ENCODE measurements at places on chromosomes 3 and 15.
A peak's percentile ranks its signal among the peaks of the same experiment; 100 is the strongest.

DNA sequence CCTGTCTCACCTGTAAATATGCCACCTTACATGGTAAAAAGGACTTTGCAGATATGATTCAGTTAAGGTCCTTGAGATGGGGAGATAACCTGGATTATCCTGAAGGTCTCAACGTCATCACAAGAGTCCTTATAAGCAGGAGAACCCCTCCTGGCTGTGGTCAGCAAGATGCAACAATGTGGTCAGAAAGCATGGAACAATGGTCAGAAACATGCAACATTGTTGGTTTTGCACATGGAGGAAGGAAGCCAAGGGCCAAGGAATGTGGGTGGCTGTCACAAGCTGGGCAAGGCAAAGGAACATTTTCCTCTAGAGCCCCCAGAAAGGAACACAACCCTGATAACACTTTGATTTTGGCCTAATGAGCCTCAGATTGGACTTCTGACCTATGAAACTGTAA is 9.4 kb upstream of the SUMF1 start:
- peak; percentile 48 for DNase-seq

DNA sequence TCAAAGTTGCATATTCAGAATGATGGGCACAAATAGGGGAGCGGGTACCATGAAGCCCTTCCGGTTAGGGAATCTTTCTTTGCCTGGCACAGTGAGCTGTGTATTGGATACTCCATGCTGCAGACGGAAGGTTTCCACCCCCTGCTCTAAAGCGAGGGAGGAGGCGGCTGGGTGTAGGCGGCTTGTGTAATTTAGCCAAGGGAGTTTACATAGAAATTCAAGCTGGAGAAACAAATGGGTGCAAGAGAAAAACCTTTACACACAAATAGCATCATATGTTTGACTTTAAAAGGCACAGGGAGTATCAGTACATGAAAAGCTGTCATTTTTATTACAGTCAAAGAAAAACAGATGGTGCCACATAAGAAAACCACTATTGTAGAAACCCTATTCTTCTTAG is 59.3 kb upstream of the ADCY5 start:
- no peak for DNase-seq

- no peak for DNase-seq
Observed at GRCh38 chr3:57128826-57129667, 36.1 kb downstream of the IL17RD start.

GRCh38 chr3:115638991-115639390 is 15.7 kb downstream of the GAP43 start:
- no peak for DNase-seq

- DNase-seq = peak; percentile 72
Observed at GRCh38 chr3:42839616-42840015, 30.4 kb downstream of the ACKR2 start.

- peak; percentile 86 for DNase-seq
Observed at GRCh38 chr3:148723631-148724030, 25.9 kb downstream of the AGTR1 start.

DNA sequence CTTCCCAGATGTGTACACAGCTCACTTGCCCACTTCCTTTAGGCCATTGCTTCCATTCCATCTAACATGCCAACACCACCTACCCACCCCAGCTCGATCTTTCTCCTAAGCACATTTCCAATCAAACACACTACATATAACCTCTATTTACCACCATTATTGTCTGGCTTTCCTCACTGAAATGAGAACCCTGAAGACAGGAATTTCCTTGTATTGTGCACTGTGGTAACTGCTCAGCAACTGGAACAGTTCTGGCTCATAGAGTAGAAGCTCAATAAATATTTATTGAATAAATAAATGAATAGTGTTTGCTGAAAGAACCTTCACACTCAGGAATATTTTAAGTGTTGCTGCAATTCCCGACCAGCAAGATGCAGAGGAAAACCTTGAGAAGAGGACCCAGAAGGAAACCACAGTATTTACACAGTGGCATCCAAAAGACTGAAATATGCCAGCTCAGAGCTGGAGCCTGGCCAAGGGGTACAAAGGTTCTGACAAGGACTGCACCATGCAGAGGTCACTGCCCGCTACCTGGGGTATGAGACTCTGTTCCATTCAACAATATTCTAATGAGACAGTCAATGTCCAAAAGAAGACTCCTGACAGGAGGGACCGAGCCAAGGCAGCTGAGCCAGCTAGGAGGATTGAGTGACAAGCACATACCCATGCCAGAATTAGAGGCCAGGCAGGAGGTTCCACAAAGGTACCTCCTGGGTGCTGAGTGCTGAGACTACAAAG is 168.8 kb downstream of the NUP210 start:
- peak; percentile 50 for DNase-seq

GRCh38 chr15:62953496-62954045 is 89.0 kb upstream of the TPM1 start:
- DNase-seq = no peak

DNA sequence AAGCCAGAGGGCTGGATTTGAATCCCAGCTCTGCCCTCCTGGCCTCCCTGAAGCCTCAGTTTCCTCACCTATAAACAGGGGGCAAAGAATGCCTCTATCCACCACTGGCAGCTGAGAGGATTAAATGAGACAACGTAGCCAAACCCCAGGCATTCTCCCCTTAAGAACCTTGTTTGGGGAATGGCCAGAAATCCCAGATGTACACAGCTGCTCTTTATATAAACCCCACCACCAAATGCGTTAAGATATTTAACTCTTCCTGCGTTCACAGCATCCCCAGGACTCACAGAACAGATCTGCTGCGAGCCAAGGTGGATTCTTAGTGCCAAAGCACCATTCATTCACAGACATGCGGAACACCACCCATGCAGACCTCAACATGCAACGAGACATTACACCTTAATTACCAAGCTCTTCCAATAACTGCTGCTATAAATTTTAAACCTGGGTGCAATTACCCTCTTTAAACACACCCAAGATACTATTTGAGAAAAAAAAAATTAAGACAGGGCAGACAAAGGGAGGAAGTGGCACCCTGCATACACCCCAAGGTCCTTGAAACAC is 5.2 kb downstream of the TLE3 start:
- no peak for DNase-seq

DNA sequence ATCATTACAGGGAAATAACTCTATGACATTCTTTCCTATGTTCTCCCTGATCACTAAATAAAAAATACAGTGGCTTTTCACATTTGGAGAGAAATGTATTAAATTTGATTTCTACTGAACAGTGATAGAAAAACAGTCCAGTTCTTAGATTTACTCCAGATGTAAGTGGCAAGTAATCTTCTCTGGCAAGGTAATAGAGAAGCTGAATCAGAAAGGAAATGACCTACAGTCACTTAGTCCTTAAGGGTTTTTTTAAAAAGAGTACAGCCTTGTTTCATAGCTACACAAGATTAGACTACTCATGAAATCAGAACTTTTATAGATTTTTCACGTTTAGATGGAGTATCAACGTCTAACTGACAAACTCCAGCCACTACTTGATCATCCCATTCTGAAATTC is 236.9 kb downstream of the CADPS start:
- DNase-seq = no peak

DNA sequence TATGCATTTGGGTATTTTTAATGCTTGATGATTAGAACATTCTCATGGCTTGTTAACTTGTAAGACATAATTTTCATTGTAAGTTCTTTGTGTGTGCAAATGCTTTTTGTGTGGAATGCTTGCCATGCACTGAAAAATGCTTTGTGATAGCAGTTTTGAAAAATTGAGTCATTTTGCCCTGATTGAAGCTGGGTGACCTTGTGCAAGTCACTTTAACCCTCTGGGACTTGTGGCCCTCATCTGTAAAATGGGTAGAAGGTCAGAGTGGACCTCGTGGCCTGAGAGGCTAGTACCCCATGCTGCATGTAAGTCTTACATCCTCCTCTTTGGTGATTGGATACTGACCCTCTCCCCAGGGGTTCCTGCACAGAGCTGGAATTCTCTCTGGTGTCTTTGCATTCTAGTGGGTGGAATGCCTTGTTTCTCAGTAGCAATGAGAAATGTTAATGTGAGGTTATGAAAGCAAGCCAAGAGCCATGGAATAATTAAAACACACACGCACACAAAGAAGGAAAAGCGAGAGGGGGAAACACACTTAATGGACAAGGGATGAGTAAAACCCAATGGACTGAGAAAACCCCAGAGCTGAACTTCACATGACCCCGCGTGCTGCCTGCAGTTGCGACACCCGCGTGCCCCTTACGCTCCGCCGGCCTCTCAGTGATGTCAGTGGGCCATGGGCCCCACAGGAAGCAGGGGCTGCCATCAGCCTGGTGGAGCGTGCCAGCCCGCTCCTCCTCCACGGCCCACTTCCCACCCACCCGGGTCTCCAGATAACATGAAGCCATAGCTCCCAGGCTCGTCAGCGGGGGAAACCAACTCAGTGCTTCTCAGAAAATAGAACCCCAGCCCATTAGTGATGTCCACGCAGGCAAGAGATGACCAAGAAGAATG is 44.0 kb downstream of the SMAD3 start:
- DNase-seq = peak; percentile 100

GRCh38 chr15:39908186-39908585 is 11.9 kb downstream of the GPR176 start:
- DNase-seq = peak; percentile 70

DNA sequence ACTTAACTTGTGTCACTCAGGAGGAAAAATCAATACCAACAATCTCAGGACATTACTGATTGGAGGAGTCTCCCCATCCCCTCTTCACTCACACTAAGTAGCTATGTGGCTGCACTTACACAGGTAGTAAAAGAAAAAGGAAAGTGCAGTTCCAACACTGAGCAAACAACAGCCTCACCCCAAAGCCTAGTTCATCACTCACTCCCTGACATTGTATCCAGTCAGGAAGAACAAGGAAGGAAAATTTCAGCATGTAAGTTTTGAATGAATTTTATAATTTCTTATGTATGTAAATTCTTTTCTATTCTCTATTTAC is 273.4 kb downstream of the IGSF11 start:
- DNase-seq = no peak

- DNase-seq = no peak
Observed at GRCh38 chr3:23592961-23593931, 212.5 kb upstream of the UBE2E1 start.

DNA sequence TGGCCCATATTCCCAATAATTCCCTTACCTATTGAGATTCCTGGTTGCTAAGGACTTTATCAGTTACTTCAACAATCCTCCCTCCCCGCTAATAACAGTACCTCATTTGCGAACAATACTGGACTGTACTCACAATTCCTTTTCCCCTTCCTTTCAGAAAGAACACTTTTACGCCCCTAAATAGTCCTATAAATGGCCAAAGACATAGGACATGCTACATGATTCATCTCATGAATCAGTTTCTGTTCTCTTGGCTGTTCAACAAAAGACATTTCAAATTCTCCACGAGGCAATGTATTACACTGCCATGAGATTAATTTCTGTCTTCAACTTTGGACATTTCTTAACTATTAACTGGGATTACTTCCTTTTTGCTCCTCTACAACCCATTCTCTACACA is 264.4 kb downstream of the TIGIT start:
- DNase-seq = peak; percentile 68

GRCh38 chr3:135491491-135492205 is 473.9 kb upstream of the PPP2R3A start:
- DNase-seq = no peak

DNA sequence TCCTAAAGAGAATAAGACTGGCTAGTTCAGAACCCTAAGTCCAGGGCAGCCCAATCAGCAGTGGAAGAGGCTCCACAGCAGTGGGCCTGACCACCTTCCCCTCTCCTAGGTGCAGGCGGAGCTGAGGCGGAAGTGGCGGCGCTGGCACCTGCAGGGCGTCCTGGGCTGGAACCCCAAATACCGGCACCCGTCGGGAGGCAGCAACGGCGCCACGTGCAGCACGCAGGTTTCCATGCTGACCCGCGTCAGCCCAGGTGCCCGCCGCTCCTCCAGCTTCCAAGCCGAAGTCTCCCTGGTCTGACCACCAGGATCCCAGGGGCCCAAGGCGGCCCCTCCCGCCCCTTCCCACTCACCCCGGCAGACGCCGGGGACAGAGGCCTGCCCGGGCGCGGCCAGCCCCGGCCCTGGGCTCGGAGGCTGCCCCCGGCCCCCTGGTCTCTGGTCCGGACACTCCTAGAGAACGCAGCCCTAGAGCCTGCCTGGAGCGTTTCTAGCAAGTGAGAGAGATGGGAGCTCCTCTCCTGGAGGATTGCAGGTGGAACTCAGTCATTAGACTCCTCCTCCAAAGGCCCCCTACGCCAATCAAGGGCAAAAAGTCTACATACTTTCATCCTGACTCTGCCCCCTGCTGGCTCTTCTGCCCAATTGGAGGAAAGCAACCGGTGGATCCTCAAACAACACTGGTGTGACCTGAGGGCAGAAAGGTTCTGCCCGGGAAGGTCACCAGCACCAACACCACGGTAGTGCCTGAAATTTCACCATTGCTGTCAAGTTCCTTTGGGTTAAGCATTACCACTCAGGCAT is 33.7 kb downstream of the VIPR1 start:
- DNase-seq = no peak

- DNase-seq = no peak
Observed at GRCh38 chr3:194570235-194570634, 63.0 kb downstream of the TMEM44 start.

Data from renal cortical epithelial cell (primary cell).